ENCODE measurements at places on chromosomes 6 and 20.

GRCh38 chr20:54525916-54526590, 50.7 kb downstream of the DOK5 start:
- no peak for DNase-seq

DNA sequence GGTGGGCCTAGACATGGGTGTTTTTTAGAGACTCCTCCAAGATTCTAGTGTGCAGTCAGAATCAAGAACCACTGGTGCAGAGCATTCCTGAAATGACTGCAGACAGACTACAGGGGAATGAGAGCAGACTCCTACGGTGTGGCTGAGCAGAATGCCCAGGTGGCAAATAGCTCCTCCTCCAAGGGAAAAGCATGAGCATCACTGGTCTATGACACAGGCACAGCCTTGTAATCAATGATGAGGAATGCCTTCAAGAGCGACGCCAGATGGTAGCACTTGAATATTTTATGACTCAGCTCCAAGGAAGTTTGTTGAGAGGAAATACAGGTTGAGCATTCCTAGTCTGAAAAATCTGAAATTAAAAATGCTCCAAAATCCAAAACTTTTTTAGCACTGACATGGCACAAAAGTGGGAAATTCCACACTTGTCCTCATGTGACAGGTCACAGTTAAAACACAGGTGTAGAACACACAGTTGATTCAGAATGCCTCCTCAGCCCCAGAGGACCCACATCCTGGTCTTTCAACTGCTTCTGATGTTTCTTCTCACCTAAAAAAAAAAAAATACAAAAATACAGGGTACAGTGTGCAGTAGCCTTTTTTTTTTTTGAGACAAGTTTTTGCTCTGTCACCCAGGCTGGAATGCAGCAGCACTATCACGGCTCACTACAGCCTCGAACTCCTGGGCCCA, 10.6 kb upstream of the FAM8A1 start:
- DNase-seq = peak; percentile 95

GRCh38 chr6:14656078-14656521, 538.5 kb downstream of the CD83 start:
- no peak for DNase-seq

GRCh38 chr6:119447921-119448320, 98.4 kb upstream of the MAN1A1 start:
- no peak for DNase-seq

DNA sequence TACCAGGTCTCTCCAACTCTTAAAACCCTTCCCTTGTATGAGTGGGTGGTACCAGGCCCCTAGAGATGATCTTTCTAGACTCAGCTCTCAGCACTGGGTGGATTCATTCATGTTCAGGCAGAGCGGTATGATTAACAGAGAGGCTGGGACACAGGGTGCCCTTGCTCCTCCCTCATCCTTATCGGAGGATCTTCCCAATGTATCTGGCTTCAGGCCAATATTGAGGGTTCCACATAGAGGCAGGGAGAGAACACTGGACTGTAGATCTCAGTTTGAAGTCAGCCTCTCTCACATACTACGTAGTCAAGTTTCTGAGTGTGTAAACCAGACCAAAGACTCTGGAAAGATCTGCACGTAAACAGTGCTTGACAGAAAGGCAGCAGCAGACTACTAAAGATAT, 366.2 kb downstream of the DHX35 start:
- DNase-seq = no peak

- no peak for DNase-seq
Measured at GRCh38 chr20:17622086-17622850, 52.4 kb downstream of the DSTN start.

DNA sequence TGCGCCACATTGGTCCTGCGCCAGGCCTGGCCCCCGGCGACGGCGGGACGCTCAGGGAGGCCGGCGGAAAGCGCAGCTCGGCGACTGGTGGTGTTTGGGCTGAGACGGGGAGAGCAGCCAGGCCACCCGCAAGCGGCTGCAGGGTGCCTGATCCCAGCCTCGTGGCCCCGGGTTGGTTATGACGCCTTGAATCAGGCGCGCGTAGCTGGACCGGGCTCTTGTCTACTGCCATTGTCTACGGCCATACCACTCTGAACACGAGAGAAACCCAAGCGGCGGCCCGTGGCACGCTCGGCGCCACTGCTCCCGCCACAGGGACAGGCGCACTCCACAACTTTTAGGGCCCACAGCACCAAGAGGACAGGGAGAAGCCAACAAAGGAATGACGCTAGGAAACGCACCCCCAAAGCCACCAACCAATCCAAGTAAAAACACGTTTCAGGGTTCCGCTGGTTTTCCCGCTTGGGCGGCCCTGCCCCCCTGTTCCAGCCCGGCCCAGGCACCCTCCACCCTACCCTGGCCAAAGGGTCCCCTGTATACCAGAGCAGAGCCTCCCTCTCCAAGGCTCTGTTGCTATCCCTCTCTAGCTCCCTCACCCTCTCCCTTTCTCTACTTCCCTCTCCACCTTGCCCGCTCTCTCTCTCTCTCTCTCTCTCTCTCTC, 1849.3 kb upstream of the DEFB115 start:
- no peak for DNase-seq

DNA sequence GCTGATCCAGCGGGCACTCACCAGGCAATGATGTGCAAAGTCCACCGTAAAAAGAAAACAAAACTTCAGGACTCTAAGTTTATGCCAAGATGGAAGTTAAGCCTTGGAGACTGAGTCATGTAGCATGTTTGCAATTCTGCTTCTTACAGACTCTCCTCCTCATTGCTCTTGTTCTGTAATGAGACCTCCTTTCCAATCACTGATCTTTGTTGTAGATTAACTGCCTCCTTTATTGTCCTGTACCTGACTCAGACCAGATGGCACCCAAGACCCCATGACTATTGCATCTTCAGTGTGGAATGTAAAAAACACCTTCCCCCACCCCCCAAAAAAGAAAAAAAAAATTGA, 11.2 kb downstream of the NEU1 start:
- peak; percentile 54 for DNase-seq

DNA sequence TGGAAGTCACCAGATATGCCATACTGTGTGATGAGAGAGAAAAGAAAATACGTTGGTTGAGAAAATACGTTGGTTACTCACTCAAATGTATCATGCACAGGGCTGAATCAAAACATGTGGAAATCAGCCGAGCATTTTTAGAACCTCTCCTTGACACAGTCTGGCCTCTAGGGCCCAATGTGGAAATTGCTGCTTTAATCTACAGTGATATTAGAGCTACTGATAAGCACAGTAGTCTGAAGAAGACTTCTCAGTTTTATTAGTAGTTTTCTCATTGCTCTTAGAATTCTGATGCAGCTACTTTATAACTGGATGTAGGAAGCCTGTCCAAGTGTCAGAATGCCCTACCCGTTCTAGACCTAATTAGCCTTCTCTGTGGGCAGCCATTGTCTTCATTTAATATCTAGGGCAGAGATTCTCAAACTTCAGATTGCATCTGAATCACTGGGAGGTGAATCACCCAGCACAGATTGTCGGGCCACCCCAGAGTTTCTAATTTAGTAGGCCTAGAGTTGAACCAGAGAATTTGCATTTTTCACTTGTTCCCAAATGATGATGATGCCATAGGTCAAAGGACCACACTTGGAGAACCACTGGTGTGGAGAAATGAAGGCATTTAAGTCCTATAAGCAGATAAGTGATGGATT, 229.1 kb downstream of the PLCB1 start:
- peak; percentile 58 for DNase-seq

DNA sequence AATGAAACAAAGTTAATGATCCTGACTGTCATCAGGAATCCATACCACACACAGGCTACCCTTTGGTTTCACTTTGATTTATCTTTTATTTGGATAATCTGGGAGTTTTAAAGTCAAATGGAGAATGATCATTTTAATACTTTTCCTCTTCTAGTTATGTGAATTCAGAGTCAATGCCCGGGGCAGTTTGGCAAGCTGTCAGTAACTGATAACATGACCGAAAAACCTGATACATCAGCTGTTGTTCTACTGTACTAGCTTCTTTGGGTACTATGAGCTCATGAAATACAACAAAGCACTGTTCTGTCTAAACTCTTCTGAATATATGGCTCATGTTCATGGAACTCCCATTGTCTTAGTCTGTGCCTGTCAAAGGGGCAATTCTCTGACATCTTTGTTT, 30.2 kb downstream of the KLHL31 start:
- DNase-seq = peak; percentile 30

DNA sequence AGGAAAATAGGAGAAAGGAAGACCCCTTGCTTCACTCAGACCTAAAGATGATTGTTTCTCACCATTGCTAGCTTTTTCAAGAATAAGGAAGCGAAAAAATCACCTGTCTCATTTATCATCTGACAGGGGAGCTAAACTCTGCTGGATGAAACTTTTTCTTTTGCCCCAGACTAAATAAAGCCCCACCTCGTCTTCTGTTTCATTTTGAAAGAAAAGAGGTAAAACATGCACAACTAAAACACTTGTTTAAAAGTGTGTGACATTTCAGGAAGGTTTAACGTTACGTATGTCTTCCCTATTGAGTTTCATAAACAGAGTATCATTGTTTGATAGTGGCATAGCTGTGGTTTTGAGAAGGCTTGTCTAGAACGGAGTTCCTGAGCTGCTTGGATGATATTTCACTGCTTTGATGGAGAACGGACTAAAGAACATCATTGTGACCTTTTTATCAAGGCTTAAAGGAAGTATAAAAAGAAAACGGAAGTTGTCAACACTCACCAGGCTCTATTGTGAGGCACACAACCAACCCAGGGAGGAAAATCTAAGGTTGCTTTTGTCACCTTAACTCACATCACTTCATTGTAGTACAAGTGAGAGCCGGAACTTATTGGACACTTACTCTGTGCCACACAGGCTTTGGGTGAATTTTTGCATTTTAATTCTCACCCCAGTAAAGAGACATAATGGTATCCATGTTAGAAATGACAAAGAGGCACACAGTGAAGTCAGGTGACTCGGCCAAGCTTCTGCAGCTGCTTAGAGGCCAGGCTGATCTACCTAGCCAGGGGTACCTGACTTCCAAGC, 29.5 kb downstream of the TSHZ2 start:
- peak; percentile 8 for DNase-seq

DNA sequence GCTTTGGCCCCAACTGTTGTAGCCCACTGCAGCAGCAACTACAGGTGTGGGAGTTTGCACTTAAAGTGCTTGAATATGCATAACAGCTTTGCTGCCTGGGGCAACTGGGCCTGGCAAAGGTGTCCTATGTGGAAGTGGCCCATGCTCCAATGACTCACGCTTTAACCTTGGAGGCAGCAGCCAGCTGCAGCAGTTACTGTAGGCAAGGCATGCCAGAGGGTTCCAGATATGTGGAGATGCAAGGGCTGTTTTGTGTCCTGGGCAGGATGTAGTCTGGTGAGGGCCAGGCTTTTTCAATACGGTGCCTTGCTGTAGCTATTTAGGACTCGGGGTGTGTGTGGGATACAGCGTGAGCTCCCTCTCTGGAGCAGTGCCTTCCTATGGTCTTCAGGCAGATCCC, 150.3 kb downstream of the NKAIN2 start:
- DNase-seq = no peak

GRCh38 chr20:22438926-22439325, 145.4 kb downstream of the FOXA2 start:
- DNase-seq = no peak

GRCh38 chr20:46226602-46227001, 81.7 kb downstream of the CDH22 start:
- DNase-seq = peak; percentile 32

DNA sequence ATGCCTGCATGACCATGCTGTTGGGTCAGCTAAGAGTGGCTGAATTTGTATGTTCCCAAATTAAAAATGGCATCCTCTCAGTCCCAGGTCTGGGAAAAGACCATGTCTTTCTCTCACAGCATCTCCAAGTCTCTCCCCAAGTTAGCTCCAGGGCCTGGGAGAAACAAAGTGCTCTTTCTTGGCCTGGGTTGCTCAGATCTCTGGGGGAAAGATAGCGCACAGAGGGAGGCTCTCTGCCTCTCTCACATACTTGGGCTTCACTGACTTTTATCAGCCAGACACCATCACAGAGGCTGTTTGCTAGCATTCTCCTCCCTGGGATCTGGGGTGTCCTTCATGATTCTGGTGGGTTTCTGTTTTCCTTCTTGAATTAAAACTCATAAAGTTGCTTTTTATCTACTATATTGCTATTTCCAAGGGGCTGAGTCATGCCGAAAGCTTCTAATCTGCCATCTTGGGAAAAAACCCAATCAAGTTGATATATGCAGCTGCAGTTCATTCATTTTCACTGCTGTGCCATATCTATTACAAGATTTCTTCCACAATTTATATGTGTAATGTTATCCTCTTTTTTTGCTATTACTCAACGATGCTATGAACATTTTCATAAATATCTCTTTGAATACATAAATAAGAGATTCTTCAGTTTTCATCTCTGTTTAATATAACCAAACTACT, 190.2 kb downstream of the MOXD1 start:
- peak; percentile 58 for DNase-seq

DNA sequence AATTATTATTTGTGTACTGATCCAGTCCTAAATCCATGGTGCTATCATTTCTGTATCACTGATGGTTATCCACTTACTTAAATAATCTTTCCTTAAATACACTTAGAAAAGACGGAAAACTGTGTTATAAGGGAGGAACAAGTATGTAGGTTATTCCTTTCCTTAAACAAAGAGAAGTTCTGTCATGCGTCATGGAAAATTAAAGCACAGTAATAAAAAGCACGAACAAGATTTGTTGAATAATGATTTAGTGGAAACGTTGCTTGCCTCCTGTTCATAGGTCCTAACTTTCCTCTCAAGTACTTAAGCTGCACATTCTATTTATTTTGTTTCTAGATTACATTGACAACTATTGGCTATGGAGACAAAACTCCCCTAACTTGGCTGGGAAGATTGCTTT, 120.4 kb downstream of the KHDC1L start:
- DNase-seq = no peak

DNA sequence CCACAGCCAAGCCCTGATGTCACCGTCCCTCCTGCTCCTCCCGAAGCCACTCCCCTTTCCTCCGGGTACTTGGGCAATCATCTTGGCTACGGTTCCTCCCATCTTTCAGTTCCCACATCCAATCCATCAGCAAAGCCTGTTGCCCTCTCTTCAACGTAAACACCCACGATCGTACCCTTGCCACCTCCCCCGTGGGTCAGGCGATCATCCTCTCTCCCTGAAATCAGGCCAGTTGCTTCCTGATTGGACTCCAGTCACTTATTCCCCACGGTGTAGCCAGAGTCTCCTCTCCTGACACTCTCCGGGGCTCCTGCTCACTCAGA, 44.5 kb downstream of the SULF2 start:
- DNase-seq = no peak

DNA sequence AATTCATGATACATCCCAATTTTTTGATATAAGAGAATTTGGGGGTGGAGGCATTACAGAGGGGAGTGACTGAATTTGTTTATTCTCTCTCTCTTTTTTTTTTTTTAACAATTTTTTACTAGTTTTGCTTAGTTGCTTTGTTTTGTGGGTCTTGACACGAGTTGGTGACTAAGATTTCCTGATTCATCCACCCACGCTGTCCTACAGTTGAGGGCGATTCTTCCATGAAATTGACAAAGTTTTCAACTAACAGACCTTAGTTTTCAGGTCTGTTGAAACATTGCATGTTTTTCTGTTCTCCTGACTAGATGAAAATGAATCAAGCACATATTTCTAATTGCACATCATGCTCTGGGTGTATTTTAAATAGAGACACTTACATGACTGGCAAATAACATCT, 613.8 kb downstream of the TFAP2B start:
- DNase-seq = no peak

- no peak for DNase-seq
Measured at GRCh38 chr6:139253656-139254055, 38.1 kb downstream of the TXLNB start.
